ENCODE measurements at places on chromosomes 16 and 17.

GRCh38 chr16:88727871-88728270 is 21.6 kb downstream of the CTU2 start:
- DNase-seq: no peak

DNA sequence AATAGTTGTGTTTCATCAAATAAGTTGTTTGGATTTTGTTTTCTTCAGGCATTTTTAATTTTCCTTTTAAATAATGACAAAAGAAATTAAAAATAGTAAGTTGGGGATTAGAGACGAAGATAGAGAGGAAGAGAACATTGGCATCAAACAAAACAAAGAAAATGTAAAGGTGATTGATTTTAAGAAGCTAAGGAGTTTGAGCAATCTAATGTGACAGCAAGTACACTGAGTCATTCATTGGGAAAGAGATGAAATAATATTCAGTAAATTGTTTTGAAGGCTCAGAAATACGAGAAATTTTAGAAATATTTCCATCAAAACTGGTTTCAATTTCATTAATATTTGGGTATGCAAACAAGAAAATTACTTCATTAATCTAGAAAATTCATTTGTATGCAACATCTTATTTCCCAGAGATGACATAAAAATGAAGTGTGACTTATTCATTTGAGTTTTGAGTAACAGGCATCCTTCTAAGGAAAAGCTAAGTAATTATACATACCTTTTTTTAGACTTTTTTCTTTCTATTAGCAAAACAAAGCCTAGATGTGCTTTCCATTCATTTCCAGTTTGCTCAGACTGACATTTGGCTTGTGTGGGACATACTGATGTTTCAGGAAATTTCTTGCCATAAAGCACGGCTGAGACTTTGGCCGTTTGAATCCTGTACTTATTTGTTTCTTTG is 66.7 kb downstream of the COX10 start:
- DNase-seq: no peak

- DNase-seq: peak; percentile 29
Observed at GRCh38 chr17:9140550-9141424, 119.5 kb downstream of the NTN1 start.

GRCh38 chr17:70168977-70169708 is at the start of gene KCNJ2:
KCNJ2 (plus strand) TSS chr17:70169532; CDS start chr17:70175040, 5,508 bp downstream.
- DNase-seq: peak; percentile 80

DNA sequence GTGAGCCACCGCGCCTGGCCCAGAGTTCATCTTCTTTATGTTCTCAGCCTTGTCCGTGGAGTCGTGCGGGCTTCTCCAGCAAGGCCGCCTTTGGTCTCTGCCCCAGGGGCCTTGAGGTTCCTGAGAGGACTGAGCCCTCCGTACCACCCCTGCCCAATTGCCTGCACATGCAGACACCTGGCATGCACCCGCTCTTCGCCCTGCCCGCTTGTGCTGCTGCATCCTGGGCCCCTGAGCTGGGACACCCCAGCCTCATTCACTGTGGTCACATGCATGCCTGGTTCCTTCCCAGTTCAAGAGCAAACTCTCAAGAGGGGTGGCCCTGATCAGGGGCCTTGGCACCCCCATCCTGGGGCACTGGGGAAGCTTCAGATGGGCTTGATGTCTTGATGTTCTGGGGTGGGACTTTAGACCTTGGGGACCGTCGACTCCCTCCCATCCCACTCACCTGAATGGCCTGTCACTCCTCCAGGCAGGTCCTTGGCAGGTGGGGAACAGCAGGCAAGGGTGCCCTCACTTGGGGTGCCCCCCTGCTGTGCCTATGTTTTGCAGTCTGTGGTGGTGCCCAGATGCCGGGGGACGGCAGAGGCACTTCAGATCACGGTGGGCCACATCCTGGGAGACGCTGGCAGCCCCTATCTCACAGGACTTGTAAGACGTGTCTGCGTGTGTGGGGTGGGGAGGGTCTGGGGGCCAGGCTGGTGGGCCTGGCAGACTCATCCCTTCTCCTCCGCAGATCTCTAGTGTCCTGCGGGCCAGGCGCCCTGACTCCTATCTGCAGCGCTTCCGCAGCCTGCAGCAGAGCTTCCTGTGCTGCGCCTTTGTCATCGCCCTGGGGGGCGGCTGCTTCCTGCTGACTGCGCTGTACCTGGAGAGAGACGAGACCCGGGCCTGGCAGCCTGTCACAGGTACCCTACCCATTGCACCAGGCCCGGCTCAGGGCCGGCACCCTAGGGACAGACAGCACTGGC is 12.7 kb upstream of the SPNS2 start:
- DNase-seq: no peak

DNA sequence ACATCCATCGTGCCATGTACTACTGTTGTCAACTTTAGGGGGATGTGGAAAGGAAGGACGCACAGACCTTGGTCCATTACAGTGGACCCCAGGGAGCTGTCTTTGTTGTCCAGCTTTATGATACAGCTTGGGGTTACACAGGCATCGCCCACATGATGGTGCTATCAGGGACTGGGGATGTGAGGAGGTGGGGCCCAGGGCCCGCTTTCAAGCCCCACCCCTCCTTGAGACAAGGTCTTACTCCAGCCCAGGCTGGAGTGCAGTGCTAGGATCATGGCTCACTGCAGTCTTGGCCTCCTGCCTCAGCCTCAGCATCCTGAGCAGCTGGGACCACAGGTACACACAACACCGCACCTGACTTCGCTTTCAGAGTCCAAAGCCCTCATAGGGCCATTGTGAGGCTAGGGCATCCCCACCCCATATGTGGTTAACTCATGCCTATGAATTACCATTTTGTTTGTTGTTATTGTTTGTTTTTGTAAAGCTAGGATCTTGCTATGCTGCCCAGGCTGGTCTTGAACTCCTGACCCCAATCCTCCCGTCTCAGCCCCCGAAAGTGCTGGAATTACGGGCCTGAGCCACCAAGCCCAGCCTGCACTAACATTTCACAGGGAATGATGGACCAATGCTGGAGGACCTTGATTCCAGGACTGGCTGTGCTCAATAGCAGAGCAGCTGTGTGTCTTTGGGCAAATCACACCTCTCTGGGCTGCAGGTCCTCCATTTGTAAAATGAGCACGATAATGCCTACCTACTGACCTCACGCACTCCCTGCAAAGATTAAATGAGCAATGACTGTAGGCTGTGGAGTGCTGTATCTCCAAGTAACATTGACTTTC is 17.2 kb downstream of the ST3GAL2 start:
- DNase-seq: no peak

DNA sequence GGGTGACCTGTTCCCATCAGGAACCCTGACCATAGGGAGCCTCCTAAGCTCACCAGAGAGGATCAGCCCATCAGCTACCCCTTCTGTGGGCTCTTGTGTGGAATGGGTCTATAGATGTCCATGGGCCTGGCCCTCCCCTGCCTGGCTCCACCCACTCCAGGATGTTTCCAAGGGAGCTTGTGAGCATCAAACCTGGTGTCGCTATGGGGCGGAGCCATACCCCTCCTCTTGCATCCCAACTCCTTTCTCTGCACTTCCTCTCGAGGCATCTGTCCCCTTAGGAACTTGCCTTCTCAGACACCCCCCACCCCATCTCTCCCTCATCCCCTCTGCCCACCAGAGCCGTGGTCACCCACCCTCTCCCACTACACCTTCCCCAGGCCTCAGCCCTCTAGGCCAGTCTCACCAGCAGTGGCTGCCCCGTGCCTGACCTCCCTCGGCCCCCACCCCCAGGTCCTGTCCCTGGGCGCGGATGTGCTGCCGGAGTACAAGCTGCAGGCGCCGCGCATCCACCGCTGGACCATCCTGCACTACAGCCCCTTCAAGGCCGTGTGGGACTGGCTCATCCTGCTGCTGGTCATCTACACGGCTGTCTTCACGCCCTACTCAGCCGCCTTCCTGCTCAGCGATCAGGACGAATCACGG is 10.4 kb downstream of the KCNH6 start:
- no peak for DNase-seq

Data from right lung (tissue), 10 donors.